ENCODE measurements at places on chromosomes 1 and 21. TPM values are rescaled to one million over a fixed set of nuclear protein-coding genes. Genes with fewer than 3 reads are reported as not detected.

GRCh38 chr1:43279666-43280065, 5.7 kb downstream of the C1orf210 start:
- no peaks in the 10 kb centered on the region for H3K36me3 ChIP-seq
- H3K27me3 ChIP-seq: no peaks in the 10 kb centered on the region
- H3K4me1 ChIP-seq: no peaks in the 10 kb centered on the region
- H3K27ac ChIP-seq: no peak overlapping the region
- no peak overlapping the region for H3K4me3 ChIP-seq
- no peak for DNase-seq

DNA sequence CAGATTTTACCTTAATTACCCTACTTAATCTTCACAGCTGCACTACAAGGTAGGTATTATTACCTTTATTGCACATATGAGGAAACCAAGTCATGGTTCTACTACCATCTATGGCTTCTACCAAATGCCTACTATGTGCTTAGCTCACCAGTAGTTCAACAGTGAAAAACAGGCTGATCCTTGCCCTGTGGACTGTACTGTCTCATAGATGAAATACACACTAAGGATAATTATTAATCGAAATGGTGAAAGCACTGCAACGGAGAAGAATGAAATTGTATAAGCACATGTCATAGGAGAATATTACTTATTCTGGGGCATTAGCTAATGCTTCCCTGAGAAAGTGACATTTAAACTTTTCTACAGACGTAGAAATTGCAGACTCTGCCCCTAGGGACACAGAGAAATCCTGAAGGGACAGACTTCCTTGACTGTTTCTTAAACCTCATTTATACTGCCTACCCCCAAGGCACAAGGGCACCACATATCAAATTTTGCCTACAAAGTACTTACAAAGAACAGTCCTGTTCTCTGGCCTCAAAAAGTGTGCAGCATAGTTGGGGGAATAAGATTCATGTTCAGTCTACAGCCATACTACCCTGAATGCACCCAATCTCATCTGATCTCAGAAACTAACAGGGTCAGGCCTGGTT, 148.4 kb upstream of the ZC3H11B start:
- no peaks in the 10 kb centered on the region for H3K27me3 ChIP-seq
- DNase-seq: no peak
- peaks cover 4% of the 10 kb centered on the region for H3K4me1 ChIP-seq

GRCh38 chr21:17950591-17950990, 131.4 kb upstream of the C21orf91 start:
- H3K36me3 ChIP-seq: no peaks in the 10 kb centered on the region
- DNase-seq: no peak
- no peak overlapping the region for H3K4me3 ChIP-seq
- H3K27ac ChIP-seq: no peak overlapping the region
- no peaks in the 10 kb centered on the region for H3K4me1 ChIP-seq
- H3K27me3 ChIP-seq: no peaks in the 10 kb centered on the region

DNA sequence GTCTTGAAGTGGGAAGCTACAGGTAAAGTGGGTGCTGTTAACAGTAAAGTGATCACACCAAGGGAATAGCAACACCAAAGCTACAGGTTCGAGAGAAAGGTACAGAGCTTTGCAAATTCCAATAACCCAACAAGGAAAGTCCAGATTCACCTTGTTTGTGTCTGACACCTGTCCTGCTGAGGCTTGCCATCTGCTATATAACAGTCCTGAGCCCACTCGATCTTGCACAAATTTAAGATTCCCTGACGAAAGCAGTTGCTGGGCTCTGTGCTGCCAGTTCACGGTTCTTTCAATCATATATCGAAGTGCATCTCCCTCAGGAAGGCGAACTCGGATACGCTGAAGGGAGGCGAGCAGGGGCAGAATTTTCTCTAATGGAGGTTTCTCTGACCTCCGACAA, 23.0 kb upstream of the SYT2 start:
- H3K4me3 ChIP-seq: no peak overlapping the region
- peaks cover 40% of the 10 kb centered on the region for H3K36me3 ChIP-seq
- H3K27ac ChIP-seq: no peak overlapping the region
- no peak for DNase-seq

DNA sequence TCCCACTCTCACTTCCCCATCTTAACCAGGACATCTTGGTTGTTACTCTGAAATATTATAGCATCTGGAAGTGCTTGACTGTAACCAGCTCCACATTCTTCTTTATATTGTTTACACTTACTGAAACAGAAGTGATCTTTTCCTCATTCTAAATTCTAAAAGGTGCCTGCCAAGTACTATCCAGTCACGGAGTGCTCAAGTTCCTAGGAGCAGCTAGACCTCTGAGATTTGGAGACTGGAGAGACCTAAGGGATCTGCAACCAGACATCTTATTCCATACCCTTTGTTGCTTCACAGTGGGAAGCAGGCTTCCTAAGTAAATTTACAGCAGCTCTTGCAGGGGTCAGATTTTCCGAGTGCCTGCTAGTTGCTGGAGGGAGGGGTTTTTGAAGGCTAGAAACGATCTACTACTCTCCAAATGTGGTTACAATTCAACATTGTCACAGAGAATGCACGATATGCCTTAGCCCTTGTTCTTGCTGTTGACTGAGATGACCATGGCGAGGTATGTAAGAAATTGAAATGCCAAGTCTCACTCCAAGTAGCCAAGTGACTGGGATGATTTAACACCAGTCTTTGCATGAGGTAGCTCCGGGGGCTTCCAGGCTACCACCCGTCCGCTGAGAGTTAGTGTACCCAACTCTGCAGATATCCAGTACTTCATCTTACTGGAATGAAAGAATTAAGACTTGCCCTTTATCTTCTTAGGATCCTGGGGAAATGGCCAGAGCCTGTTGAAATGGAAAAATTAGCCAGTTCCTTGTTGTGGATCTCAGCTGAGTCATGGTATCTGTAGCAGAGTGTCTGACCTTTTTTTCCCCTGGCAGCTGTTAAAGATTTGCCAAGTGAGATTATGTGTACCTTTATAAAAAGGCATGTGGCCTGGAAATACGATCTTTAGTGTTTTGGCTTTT, 150.8 kb downstream of the MAST2 start:
- H3K27ac ChIP-seq: no peak overlapping the region
- H3K4me1 ChIP-seq: no peaks in the 10 kb centered on the region
- H3K27me3 ChIP-seq: no peaks in the 10 kb centered on the region

- no peaks in the 10 kb centered on the region for H3K4me1 ChIP-seq
- H3K36me3 ChIP-seq: no peaks in the 10 kb centered on the region
- no peak overlapping the region for H3K27ac ChIP-seq
These were observed 90.8 kb upstream of the CCDC190 start for GRCh38 chr1:162951553-162952315.

DNA sequence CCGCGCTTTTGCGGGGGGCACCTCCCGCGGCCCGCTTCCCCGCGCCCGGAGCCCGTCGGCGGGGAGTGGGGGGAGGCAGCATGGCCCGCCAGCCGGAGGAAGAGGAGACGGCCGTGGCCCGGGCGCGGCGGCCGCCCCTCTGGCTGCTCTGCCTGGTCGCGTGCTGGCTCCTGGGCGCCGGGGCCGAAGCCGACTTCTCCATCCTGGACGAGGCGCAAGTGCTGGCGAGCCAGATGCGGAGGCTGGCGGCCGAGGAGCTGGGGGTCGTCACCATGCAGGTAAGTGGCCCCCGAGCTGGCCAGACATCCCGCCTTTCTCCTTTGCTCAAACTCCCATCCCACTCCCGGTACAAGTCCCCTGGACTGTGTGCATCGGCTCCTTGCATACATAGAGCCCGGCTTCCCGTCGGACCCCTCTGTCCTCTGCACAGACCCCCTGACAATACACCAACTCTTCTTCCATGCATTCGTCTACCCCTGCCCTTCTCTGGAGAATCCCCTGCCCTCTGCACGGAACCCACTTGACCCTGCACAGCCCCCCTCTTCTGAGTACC, 812 bp downstream of the CACHD1 start:
- H3K27me3 ChIP-seq: no peaks in the 10 kb centered on the region
- H3K36me3 ChIP-seq: no peaks in the 10 kb centered on the region
- no peak for DNase-seq

DNA sequence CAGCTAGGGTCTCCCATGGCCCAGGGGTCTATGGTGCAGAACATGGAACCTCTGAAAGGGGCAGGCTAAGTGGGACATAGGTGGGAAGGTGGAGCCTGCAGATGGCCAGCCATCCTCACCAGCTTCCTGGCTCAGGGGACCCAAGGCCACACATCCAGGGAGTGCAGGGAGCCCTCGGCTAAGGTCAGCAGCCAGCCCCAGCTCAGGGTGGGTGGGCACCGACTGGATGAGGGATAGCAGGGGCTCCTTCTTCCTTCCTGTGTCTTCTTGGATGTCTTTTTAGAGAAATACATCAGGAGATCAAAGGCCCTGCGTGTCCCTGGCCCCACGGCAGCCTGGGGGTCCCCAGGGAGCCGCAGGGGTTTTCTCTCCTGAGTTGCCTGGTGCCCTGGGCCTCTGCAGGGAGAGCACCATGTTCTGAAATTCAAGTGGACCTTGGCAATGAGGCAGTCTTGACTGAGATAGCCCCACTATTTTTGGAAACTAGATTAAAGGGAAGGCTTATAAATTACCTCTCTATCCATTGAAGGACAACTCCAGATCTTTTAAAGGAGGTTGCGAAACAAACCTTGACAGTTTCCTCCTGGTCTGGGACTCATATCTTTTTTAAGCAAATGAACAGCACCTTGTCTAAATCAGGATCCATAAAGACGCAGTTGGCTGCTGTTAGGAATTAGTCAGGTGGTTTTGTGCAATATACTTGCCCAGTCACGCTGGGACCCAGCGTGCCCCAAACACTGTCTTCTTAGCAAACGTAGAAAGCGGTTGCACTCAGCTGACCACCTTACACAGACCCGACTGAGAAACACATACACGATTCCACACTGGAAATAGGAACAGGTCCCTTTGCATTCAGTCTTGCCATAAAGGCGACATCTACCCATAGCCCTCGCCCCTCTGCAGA, 242.3 kb downstream of the TOMM20 start:
- no peak overlapping the region for H3K27ac ChIP-seq
- H3K27me3 ChIP-seq: no peaks in the 10 kb centered on the region
- peaks cover 3% of the 10 kb centered on the region for H3K4me1 ChIP-seq
- no peak overlapping the region for H3K4me3 ChIP-seq
- DNase-seq: no peak
- H3K36me3 ChIP-seq: no peaks in the 10 kb centered on the region

- H3K36me3 ChIP-seq: peaks cover 6% of the 10 kb centered on the region
- no peaks in the 10 kb centered on the region for H3K4me1 ChIP-seq
- H3K4me3 ChIP-seq: no peak overlapping the region
- DNase-seq: no peak
These were observed 37.3 kb downstream of the WNT2B start for GRCh38 chr1:112546076-112546475.

- no peaks in the 10 kb centered on the region for H3K4me1 ChIP-seq
- no peaks in the 10 kb centered on the region for H3K27me3 ChIP-seq
- H3K4me3 ChIP-seq: no peak overlapping the region
- DNase-seq: no peak
These were observed 23.9 kb downstream of the VAV3 start for GRCh38 chr1:107941123-107941522.

DNA sequence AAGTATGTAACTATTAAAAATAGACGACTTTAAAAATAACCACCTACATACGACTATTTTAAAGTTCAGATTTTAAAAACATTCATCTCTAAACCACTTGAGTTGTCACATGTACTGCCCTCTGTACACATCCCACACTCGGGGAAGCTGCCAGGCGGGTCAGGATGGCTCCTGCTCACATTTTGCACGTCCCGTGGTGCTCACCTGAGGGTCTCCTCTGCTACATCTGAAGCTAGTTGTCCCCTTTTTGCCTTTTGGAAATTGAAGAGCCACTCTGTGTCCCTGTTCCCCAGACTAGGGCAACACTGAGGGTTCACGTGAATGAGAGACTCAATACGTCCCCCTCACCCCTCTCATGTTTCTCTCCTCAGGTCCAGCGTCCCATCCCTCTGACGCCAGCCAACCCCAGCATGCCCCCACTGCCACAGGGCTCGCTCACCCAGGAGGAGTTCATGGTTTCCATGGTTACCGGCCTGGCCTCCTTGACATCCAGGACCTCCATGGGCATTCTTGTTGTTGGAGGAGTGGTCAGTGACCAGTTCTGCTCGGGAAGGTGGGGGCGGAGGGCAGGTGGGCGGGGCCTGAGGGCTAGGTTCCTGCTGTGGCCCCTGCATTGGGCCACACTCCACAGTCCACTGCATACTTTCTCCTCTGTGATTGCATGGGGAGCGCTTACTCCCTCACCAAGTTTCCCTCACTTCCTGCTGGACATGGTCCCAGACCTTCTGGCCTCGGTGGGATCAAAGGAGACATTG, 13.0 kb upstream of the MIIP start:
- no peak overlapping the region for H3K27ac ChIP-seq
- no peak for DNase-seq
- H3K4me3 ChIP-seq: no peak overlapping the region
- no peaks in the 10 kb centered on the region for H3K27me3 ChIP-seq
- H3K4me1 ChIP-seq: no peaks in the 10 kb centered on the region

GRCh38 chr1:112530832-112531231, 22.1 kb downstream of the WNT2B start:
- no peak overlapping the region for H3K27ac ChIP-seq
- no peak overlapping the region for H3K4me3 ChIP-seq
- H3K27me3 ChIP-seq: no peaks in the 10 kb centered on the region
- peaks cover 3% of the 10 kb centered on the region for H3K36me3 ChIP-seq
- DNase-seq: no peak

The S100A1 gene
- polyA plus RNA-seq: 19.0 TPM

The NUAK2 gene
- polyA plus RNA-seq: 1.3 TPM

The ACTA1 gene
- polyA plus RNA-seq: 17.9 TPM

The GBP3 gene
- polyA plus RNA-seq: 1.6 TPM

The GPR153 gene
- polyA plus RNA-seq: 49.5 TPM

The ZNF648 gene
- 0.32 TPM for polyA plus RNA-seq

The ANGPTL3 gene
- polyA plus RNA-seq: 0.18 TPM

The OR2T33 gene
- polyA plus RNA-seq: 0.41 TPM

The CFHR5 gene
- polyA plus RNA-seq: 1.1 TPM

The TGFB2 gene
- polyA plus RNA-seq: 31.9 TPM

The RGS18 gene
- 0.81 TPM for polyA plus RNA-seq

The ATP1A4 gene
- 2.1 TPM for polyA plus RNA-seq

Measured in spinal cord (tissue), 10 donors.